HFF-Myc (cell line): ENCODE measurements at places on chromosomes 1 and 21.

GRCh38 chr21:15894596-15894995, 164.8 kb downstream of the USP25 start:
- DNase-seq = no peak

- DNase-seq = no peak
Observed at GRCh38 chr1:224774378-224774777, 155.1 kb upstream of the DNAH14 start.

GRCh38 chr1:244865028-244865371, 657 bp upstream of the HNRNPU start:
- no peak for DNase-seq

- DNase-seq = peak; percentile 65
Observed at GRCh38 chr21:41777951-41778815, 11.3 kb upstream of the RIPK4 start.

DNA sequence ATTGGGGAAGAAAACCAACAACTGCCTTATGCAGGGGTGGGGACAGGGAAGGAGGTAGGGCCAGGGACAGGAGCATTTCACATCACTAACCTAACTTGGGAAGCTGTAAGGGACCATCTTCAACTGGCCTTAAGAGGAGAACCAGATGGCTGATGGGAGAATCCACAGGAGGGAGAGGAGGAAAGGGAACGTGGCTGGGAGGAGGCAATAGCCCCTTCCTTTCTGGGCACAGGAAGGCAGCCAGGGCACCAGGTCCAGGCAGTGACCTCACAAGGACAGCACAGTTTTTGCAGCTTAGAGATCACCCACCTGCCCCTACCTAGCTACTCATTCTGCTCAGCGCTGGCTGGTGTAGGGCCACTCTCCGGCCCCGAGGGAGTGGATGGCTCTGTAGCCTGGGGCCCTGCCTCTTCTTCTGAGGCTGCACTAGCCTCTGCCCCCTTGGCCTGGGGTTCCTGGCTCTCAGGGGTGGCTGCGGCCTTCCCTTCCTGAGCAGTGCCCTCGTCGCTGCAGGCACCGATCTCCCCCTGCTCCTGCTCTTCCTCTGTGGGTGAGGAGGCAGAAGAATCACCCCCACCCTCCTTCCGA, 1.7 kb downstream of the MARCKSL1 start:
- DNase-seq = no peak

DNA sequence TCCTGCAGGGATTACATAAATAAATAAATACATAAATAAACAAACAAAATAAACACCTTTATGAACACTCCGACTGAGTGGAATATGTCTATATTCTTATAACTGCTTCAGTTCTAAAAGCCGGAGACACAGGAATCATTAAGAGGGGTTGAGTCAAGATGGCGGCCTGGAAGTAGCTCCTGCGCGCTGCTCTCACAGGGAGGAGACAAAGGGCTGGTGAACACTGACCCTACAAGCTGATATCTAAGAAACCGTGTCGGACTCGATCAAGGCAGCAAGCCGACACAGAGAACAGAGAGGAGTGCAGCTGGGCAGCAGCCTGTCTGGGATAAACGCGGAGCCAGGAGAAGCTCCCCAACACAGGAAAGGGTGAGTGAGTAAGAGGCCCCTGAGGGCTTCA, 1098.6 kb upstream of the NCAM2 start:
- no peak for DNase-seq

DNA sequence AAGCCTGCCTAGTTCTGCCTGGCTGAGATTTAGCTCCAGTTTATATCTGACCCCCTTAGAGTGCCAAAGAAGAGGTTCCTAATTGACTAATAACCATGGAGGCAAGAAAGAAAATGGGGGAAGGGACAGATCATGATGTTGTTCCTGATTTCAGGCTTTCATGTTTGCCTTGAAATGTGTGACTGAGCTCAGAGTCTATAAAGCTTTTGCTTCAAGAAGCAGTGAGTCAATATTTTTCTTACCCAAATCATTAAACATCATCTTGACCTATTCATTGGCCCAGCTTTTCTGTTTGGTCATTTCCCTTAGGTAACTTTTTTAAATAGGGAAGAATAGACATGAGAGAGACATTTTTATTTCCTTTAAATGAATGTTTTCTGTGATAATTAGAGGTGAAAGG, 55.9 kb downstream of the HHAT start:
- DNase-seq = no peak

- no peak for DNase-seq
Observed at GRCh38 chr1:161013488-161014230, 7.3 kb downstream of the F11R start.

GRCh38 chr1:56375326-56375804, 204.0 kb downstream of the PLPP3 start:
- DNase-seq = no peak

- no peak for DNase-seq
Observed at GRCh38 chr1:61289232-61290098, 207.1 kb downstream of the NFIA start.

- DNase-seq = peak; percentile 67
Observed at GRCh38 chr1:78101514-78101913, 55.7 kb downstream of the GIPC2 start.
